ENCODE measurements at places on chromosomes 3 and 15. TPM values are rescaled to one million over a fixed set of nuclear protein-coding genes. Genes with fewer than 3 reads are reported as not detected.
A peak's percentile ranks its signal among the peaks of the same experiment; 100 is the strongest.

- no peak for DNase-seq
Measured at GRCh38 chr3:177574222-177574856, 377.1 kb upstream of the TBL1XR1 start.

Gene UBE3A
- total RNA-seq = 60.8 TPM

Gene COL6A5
- total RNA-seq = not detected

- no peak for DNase-seq
Measured at GRCh38 chr3:194078045-194078821, 57.7 kb upstream of the HES1 start.

DNA sequence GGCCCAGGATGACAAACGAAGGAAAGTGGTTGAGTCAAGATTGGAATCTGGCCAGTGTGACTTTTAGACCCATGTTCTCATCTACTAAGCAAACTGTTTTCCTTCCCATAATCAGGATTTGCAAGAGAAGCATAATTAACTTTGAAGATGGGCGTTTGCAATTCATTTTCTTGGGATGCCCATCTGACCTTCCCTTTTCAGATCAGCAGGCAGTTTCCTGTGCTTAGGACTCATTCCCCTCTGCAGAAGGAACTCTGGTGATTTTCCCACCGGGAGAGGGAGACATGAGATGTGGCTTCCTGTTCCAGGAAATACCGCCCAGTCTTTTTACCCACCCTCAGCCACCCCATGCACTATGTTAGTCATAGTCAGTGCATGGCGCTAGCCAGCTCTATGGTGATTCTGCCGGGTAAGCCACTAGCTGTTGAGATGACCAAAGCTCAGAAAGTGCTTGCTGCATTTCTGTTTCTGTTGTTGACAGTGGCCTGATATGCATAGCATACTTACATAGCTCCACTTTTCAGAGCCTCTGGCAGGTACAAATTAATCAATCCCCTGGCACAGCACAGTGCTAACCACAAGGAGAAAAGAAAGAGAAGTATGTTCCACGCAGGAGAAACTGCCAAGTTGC is 129.4 kb downstream of the VGLL4 start:
- peak; percentile 39 for DNase-seq

Gene LMLN
- total RNA-seq = 4.0 TPM

Gene CHRD
- total RNA-seq = not detected

DNA sequence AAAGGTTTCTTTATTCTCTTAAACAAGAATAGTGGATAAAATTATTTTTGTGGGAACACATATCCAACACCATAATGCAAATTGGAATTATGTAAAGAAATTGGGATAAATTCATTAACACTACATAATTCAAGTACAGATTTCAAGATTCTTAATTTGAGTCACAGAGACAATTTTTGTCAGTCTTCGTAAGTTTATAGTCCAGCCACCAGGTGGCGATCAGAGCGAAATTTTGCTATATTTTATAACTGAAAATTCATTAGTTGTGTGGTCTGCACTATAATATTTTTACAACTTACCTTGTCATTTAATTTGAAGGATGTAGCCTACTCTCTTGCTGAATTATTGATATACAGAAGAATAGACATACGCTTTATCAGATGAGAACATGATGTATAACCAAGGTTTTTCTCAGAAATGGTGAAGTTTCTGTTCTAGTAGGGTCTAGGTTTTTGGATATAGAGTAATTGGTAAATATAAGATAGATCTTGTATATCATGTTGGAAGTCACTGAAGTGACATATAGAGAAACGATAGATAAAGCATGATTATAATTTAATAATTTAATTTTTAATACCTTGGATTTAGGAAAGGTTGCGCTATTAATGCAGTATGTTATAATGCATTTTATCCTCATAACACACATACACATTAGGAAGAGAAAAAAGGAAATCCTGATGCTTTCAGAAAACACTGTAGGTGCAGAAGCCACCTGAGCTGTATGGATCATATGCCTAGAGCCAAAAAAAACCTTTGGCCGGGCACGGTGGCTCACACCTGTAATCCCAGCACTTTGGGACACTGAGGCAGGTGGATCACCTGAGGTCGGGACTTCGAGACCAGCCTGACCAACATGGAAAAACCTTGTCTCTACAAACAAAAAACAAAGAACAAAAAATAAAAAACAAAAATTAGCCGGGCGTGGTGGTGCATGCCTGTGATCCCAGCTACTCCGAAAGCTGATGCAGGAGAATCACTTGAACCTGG is 31.7 kb downstream of the PLSCR4 start:
- DNase-seq = no peak

DNA sequence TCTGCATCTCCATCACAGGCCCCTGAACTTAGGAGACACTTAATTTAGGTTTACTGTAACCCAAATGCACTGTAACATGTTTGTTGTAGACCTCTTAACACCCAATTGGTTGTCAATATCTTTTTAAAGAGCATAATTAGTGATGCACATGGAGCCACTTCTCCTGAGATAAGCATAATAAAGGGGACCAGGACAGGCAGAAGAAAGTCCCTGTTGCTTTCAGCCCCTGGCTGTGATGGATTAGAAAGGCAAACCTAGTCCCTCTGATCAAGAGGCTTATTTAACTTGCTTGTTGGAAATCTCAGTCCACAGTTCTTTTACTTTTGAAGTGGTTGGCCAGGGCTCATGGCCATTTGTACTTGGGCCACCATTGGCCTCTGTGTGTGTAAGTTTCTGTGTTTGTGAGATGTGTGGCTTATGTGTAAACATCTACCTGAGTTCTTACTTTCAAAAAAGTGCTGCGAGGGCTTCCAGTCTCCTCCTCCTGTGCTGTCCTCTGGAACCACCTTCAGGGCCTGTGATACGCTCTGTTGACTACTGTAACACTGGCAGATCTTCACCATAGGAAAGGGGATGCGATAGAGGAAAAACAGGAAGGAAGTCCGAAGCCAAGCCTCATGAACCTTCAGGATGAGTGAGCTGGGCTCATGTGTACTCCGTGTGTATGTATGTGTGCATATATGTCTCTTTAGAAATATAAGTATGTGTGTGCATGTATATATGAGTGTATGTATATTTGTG is 136.2 kb downstream of the EPHB1 start:
- no peak for DNase-seq

Gene ESYT3
- total RNA-seq = 0.87 TPM

DNA sequence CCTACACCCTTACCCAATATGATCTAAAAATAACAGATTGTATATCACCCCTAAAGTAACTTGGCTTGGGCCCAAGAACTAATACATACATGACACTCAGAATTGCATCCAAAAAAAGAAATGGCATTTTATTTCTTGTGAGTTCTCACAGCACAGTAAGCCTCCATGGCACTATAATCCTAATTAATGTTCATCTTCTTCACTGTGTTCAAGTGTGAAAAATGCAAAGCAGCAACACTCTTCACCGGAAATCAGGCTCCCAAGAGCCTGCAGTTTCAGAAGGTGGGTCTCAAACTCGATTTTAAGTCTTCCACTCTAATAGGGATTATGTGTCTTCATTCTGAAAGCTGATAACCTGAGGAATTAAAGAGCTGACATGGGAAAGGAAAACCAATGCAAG is 142.8 kb upstream of the TSC22D2 start:
- no peak for DNase-seq

GRCh38 chr3:67383379-67383778 is 271.0 kb downstream of the SUCLG2 start:
- no peak for DNase-seq

DNA sequence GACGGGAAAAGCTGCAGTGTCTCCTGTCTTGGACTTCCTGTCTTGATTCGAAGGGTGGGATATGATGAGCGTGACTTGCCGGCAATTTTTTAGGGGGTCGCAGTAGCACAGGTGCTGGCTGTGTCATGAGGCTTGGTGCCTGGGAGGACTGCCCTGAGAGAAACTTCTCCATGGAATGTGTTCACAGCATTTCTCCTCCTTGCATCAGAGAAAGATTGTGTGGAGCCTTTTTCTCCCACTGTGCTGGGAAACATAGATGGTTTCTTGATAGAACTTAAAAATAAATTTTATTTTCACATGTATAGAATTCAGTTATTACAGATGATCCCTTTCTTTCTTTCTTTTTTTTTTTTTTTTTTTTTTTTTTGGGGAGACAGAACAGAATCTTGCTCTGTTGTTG is 121.4 kb downstream of the KLHL25 start:
- DNase-seq = no peak

GRCh38 chr3:45209526-45209925 is 16.6 kb downstream of the TMEM158 start:
- DNase-seq = no peak

Gene CDV3
- total RNA-seq = 163 TPM

DNA sequence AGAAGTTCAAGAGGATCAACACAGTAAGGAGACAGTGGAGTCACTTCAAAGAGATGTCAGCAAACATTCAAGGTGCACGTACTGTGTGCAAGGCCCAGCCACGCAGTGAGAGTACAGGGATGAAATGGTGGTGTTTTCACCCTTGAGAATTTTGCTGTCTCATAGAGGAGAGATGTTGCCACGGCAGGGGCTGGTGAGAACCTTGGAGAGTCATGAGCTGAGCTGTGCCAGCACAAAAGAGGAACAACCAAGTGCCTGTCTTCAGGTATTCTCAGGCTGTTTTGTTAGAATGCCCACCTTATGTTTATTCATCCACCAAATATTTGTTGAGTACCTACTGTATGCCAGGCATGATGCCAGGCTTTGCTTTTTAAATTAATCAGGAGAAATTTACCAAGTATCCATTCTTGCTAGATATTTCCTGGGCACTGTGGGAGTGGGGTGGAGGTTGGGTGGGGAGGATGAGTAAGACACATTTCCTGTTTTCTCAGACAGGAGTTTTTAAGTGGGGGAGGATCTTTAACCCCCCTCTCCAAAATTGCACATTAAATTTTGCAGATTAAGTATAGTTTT is 72.6 kb downstream of the SLC6A11 start:
- DNase-seq = no peak

Gene CLRN1
- total RNA-seq = not detected

DNA sequence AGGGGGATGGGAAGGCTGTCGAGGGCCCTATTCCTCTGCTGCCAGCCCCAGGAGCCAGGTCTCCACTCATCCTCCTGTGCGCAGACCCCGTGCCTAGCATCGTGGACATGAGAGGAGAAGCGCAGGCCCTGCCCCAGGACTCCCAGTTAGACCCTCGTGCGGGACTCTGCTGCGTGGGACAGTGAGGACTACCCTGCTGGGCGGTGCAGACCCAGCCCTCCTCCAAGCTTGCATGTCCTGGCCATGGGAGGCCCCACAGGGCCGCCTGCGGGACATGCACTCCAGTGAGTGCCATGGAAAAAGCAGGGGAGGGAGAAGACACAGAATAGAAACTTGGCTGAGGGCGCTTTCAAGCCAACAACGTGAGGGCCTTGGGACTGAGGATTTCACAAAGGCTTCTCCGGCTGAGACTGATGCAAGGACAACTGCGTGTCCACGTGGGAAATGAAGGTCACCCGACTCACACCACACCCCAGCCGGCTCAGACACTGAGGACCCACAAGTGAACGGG is 62.6 kb upstream of the IQSEC1 start:
- no peak for DNase-seq

GRCh38 chr3:182052332-182052731 is 340.6 kb downstream of the SOX2 start:
- no peak for DNase-seq

DNA sequence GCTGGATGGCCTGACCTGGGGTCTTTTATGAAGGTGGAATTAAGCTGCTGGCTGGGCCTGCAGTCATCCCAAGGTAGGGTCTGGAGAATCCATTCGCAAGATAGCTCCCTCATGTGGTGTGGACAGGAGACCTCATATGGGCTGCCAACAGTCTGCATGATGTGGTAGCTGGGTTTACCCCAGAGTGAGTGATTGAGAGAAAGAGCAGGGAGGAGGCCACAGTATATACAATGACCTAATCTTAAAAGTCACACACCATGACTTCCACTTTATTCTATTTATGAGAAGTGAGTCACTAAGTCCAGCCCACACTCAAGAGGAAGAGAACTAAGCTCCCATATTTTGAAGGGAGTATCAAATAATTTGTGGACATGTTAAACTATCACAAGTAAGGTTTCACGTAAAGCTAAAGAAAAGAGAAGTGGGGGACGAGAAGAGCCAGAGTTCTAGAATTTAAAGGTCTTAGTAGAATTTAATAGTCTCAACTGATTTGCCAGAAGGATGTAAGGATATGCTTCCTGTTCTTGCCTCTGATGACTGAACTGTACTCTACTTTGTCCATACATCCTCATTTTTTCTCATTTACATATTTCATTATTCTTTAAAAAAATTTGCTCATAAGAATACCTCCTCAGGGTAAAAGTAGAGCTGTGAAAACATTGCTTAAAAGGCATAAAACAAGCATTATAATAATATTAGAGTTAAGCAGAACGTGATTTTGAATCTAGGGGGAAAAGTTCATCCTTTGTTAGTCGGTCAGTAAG is 184.4 kb downstream of the PEX5L start:
- DNase-seq = no peak

- no peak for DNase-seq
Measured at GRCh38 chr3:99878005-99878404, 60.3 kb downstream of the CMSS1 start.

Gene NTRK3
- total RNA-seq = not detected

Gene NME9
- 0.43 TPM for total RNA-seq

DNA sequence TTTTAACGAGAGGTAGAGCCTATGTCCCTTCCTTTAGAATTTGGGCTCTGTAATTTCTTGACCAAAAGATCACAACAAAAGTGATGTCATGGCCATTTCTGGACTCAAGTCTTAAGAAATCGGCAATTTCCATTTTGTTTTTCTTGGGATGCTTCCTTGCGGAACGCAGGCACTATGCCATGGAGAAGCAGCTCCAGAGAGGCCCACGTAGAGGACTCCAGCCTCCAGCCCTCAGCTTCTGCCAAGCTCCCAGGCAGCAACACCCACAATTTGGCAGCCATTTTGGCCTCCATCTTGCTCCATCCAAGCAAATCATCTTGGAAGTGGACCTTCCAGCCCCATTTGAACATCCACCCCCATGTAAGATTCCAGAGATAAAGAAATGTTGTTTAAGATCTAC is 6.0 kb upstream of the GPD1L start:
- DNase-seq = no peak

DNA sequence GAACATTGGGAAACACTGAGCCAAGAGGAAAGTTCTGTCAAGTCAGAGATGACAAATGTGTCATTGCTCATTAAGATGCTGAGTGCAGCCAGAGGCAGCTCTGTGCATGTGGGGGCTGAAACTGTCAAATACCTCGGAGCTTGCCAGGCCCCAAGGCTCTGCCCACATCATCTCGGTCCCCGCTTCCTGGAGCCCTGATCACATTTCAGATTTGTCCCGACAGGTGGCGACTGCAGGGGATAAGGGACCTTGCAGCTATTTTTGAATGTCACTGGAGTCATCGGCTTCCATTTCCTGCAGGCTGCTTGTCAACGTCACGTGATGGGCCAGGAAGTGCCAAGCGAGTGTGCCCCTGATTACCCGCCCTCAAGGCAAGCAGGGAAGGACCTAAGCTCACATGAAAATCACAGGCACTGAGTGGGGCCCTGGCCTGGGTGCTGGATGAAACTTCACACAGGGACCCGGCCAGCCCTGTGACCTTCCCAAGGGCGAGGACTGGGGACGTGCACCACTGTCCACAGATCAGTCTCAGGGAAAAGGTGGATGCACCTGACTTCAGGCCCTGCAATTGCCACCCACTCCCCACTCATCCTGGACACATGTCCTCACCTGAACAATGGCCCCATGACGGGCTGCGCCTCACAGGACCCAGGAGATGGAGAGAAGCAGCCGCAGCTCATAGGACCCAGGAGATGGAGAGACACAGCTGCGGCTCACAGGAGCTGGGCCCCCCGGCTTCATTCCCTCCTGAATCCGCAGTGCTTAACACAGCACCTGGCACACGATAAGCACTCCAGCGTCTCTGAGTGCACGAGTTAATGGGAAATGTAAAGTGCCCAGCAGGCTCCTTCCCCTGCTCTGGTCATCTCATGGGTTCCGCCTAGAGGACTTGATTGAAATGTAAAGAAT is 73.4 kb downstream of the NUP210 start:
- no peak for DNase-seq

GRCh38 chr3:47802734-47803479 is at the start of gene DHX30:
Gene DHX30 (plus strand): TSS chr3:47803138. CDS start chr3:47810684, 7,546 bp downstream.
- DNase-seq = no peak

Measured in epithelial cell of proximal tubule (primary cell).